ENCODE measurements at places on chromosomes 2 and 18.
A peak's percentile ranks its signal among the peaks of the same experiment; 100 is the strongest.

- no peak for DNase-seq
These were observed 106.8 kb downstream of the TSN start for GRCh38 chr2:121862286-121862685.

GRCh38 chr2:55168221-55169154 is 63.6 kb downstream of the CLHC1 start:
- peak; percentile 61 for DNase-seq

DNA sequence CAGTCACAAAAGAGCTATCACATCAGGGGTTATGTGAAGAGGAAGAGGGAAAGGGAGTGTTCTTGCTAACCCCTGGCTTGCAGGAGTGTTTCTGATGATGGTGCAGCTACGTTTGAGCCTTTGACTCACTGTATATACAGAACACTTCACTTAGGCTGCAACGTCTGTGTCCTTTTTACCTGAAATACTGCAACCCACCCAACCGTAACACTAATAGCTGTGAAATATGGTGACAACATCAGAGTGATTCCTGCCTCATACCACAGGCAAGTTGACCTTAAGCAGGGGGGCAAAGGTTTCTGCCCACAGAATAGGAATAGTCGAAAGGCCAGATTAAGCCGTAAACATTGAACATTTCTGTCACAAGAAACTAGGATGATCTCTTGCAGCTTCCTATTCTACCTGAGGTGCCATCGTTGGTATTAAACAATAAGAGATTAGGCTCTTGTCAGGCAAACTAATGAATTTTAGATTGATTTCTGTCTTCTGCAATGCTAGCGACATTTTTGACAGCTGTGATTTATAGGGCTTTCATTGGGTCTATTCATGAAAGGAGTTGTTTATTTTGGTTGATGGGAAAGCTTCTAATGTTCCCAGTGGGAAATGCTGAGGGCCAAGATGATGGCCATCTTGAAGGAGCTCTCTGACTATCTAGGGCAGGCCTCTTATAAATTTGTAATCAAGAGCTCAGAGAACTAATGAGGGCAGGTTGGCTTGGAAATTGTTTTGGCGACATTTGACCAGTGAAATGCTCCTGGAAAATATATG is 316.8 kb downstream of the PIK3C3 start:
- DNase-seq: no peak

DNA sequence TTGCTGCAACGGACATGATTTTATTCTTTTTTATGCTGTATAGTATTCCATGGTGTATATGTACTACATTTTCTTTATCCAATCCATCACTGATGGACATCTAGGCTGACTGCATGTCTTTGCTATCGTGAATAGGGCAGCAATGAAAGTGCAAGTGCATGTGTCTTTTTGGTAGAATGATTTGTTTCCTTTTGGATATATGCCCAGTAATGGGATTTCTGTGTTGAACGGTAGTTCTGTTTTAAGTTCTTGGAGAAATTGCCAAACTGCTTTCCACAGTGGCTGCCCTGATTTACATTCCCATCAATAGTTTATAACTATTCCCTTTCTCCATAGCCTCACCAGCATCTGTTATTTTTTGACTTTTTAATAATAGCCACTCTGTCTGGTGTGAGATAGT is 99.7 kb upstream of the CRIM1 start:
- DNase-seq: no peak

- no peak for DNase-seq
These were observed 474.7 kb upstream of the HS6ST1 start for GRCh38 chr2:128793404-128793803.

GRCh38 chr2:3293221-3293620 is 84.4 kb downstream of the EIPR1 start:
- no peak for DNase-seq

- no peak for DNase-seq
These were observed 69.5 kb downstream of the TPGS2 start for GRCh38 chr18:36759167-36759776.

DNA sequence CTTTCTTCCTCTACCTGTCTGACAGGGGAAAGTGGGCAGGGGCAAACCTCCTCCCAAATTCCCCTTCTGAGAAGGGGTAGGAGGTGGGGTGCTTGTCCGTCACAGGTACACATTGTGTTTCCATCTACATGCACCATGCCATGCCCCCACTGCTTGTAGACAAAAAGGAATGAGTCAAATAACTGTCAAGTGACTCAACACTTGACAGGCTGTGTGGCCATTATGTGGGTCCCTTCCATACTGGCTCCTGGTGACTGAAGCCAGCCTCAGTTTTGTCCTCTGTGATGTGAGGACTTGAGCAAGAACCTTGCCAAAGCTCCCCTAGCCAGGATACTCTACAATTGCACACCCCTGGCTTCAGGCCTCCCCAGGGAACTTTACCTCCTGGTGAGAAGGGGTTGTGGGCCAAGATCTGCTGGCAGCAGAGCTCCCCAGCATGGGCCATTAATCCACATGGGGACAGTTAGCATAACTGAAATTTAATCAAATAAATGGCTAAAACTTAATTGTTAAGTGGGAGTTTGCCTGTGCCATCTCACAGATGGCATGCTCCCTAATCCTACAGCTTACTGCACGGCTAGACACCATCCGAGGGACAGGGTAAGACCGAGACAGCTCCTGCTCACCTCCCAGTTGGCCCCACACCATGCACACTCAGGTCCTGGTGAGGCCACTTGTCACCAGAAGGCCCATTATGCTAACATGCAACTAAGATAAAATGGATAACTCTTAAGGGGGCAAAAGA is 140.2 kb downstream of the BCL11A start:
- no peak for DNase-seq
